ENCODE measurements at places on chromosomes 12 and 14.

- DNase-seq: no peak
Measured at GRCh38 chr14:75069811-75070145, 337 bp downstream of the ZC2HC1C start.

GRCh38 chr14:98602983-98603382, 669.0 kb downstream of the BCL11B start:
- DNase-seq: no peak

DNA sequence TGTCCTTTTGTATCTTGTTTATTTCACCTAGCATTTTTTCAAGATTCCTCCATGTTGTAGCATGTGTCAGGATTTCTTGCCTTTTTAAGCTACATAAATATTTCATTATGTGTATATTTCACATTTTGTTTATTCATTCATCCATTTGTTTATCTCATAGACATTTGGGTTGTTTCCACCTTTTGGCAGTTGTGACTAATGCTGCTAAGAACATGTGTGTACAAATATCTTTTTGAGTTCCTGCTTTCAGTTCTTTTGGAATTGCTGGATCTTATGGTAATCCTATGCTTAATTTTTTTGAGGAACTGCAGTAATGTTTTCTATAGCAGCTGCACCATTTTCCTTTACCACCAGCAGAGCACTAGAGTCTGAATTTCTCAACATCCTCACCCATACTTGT, 62.4 kb downstream of the SCN8A start:
- no peak for DNase-seq

DNA sequence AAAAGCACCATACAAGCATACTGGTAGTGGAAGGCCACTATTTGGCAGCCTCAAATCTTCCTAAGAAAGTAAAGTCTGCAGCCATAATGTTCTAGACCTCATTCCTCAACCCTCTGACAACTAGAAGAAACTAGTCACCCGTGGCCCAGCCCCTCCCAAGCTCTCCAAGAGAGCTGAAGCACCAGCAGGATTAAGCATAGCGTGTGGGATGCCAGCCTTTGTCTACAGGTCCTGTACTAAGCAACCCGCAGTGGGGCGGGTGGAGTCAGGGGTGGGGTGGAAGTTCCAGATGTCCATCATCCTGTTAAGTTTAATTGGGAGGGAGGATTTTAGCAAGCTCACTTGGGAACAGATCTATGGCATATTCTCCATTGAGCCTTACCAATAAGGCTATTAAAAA, 14.2 kb downstream of the SLC11A2 start:
- no peak for DNase-seq

- DNase-seq: no peak
Measured at GRCh38 chr12:3879846-3880245, 6.6 kb upstream of the PARP11 start.

- no peak for DNase-seq
Measured at GRCh38 chr14:30779210-30779609, 95.1 kb upstream of the COCH start.

DNA sequence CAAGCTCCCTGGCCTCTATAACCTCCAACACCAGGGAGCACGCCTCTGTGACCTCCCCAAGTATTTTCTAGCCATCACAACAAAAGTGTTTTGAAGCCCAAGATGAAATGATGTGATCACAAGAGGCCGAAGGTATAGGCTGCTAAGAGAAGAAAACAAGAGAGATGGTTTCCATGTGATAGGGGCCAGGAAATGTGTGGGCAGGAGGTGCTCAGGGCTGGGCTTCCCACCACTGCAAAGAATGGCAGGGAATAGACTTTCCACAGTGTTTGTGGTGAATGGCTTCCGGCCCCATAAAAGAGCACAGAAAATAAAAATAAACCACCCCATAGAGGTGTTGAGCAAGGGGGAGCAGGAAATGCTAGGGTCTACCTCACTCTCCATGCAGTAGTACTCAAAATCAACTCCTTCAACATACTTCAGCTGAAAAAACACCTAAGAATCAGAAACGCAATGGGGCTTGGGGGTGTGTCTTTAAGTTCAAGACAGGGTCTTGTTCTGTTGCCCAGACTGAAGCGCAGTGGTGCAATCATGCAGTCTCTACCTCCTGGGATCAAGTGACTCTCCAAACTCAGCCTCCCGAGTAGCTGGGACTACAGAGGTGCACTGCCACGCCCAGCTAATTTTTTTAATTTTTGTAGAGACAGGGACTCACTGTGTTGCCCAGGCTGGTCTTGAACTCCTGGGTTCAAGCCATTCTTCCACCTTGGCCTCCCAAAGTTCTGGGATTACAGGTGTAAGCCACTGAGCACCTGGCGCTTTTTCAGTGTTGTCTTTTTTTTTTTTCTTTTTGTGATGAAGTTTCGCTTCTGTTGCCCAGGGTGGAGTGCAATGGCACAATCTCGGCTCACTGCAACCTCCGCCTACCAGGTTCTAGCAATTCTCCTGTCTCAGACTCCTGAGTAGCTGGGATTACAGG, 27.1 kb downstream of the DAD1 start:
- no peak for DNase-seq

DNA sequence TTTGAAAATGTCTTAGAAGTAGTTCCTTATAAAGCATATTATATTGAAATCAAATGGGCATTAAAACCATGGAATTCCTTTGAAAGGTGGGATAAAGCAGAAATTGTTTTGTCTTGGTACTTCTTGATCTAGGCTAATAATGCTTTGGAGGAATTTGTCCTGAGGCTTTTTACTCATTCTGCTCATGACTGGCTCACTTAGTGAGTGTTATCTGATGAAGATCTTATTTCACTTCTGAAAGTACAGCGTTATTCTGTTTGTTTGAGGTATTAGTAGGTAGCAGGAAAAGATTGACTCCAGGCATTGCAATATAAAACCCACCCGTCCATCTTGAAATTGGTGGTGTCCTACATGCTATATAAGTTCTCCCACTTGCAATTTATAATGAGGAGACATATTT, 5.5 kb downstream of the C12orf71 start:
- no peak for DNase-seq

- no peak for DNase-seq
Measured at GRCh38 chr14:105074601-105075053, 9.4 kb upstream of the GPR132 start.

DNA sequence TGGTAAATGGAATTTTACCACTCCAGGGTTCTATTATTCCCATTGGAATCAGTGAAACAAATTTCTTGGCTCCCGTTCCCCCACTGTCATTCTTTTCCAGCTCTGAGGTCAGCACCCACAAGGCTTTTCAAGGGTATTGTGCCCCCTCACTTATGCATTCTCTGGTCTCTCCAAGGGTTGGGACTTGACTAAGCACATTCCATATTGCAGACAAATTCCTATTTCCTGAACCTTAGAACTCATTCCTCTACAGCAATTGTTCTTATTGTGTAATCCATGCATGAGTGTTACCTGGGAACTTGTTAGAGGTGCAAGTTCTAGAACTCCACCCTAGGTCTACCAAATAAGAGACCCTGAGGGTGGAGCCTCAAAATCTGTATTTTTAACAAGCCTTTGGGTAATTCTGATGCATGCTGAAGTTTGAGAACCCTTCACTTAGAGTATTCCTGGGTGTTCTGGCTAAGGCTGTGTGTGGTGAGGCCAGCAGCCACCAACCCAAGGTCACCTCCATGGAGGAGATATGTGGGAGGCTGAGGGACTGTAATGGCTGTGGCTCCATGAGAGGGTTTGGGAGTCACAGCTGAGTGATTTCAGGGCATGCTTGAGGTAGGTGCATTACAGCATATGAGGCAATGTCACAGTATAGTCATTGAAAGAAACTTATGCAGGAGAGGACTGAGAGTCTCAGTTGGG, 150.9 kb downstream of the TTC6 start:
- no peak for DNase-seq

DNA sequence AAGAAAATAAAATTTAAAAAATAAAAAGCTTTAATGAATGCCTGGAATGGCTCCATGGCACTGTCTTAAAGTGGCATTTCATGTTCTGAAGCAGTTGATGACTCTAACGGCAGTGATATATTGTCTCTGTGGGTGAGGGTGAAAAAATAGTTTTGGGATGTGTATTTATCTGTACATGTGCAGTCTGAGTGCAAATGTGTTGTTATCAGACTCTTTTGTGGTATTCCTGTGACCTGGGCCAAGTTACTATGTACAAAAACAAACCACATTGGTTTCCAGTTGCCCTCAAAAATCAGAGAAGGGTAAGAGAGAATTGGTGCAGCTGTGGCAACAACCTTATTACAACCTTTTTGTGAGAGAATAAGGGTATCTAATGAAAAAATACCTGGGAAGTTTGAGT, 81.7 kb upstream of the CCDC91 start:
- no peak for DNase-seq
